ENCODE measurements at places on chromosomes 7 and 10.

- H3K36me3 ChIP-seq, result no peaks in the 10 kb centered on the region
- no peak overlapping the region for H3K4me3 ChIP-seq
- no peak overlapping the region for H3K27ac ChIP-seq
Measured at GRCh38 chr10:3729397-3729976, 55.5 kb downstream of the KLF6 start.

DNA sequence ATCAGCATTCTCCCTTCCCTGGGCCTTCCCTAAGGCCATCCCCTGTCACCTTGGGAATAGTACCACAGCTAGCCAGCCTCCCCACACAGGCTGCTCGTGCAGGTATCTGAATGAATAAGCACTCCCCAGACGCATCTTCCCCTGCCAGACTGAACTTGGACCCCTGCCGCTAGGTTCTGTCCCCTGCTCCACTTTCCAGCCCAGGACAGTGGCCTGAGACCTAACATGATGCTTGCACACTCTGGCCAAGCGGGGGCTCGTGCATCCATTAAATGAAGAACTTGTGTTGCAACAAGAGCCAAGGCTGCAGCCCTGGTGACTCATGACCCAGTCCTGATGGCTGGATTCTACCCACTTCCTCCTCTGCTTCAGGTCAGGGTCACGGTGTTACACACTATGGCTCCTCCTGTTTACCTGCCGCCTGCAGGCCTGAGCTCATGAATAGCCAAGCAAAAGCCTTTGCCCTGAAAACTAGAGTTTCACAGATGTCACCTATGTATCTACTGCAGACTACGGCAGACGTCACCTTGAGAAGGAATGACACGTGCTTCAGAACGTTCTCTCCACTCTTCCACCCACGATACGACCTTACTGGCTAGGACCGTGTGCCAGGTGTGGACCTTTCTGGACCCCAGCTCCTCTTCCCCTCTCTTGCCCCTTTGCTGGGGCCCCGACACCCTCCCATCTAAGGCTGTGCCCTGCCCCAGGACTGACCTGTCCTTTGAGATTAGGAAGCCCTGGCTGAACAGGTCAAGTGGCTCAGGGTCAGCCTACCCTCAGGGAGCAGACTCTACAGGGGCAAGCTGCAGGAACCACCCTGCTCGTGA, 6.5 kb downstream of the ASB13 start:
- DNase-seq, result no peak
- no peaks in the 10 kb centered on the region for H3K27me3 ChIP-seq
- H3K27ac ChIP-seq, result no peak overlapping the region
- peaks cover 52% of the 10 kb centered on the region for H3K4me1 ChIP-seq

DNA sequence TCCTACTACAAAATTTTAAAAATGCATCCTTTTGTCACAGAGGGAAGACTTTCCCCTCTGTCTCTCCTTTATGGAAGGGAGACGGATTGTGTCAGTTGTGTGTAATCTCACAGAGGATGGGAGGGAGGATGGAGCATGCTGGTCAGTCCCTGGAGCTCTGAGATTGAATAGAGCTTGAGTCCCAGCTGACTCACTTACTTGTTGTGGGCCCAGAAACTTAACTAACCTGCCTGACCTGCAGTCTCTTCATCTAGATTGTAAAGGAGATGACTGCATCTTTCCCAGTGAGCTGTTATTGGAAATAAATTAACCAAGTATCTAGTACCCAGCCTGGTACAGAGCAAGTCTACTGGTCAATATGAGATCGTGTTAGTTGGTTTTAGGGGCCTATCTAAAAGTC, 77.9 kb upstream of the ADO start:
- no peak overlapping the region for H3K4me3 ChIP-seq
- H3K36me3 ChIP-seq, result no peaks in the 10 kb centered on the region
- H3K27me3 ChIP-seq, result no peaks in the 10 kb centered on the region
- DNase-seq, result no peak
- no peak overlapping the region for H3K27ac ChIP-seq
- no peaks in the 10 kb centered on the region for H3K4me1 ChIP-seq

DNA sequence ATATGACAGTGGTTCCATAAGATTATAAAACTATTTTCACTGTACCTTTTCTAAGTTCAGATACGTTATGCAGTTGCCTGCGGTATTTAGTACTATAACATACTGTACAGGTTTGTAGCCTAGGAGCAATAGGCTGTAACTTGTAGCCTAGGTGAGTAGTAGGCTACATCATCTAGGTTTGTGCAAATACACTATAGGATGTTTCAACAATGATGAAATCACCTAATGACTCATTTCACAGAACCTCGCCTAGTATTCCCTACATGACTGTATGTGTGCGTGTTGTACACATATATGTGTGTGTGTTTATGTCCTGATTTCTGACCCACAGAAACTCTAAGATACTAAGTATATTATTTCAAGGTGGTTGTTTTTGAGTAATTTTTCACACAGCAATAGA, 139.0 kb downstream of the HERPUD2 start:
- no peaks in the 10 kb centered on the region for H3K4me1 ChIP-seq
- no peaks in the 10 kb centered on the region for H3K27me3 ChIP-seq
- no peak overlapping the region for H3K4me3 ChIP-seq
- H3K27ac ChIP-seq, result no peak overlapping the region
- no peaks in the 10 kb centered on the region for H3K36me3 ChIP-seq

- DNase-seq, result no peak
- H3K27me3 ChIP-seq, result peaks cover 2% of the 10 kb centered on the region
- H3K4me1 ChIP-seq, result no peaks in the 10 kb centered on the region
- H3K36me3 ChIP-seq, result no peaks in the 10 kb centered on the region
- no peak overlapping the region for H3K4me3 ChIP-seq
Measured at GRCh38 chr10:112304267-112304859, 21.2 kb downstream of the TECTB start.

DNA sequence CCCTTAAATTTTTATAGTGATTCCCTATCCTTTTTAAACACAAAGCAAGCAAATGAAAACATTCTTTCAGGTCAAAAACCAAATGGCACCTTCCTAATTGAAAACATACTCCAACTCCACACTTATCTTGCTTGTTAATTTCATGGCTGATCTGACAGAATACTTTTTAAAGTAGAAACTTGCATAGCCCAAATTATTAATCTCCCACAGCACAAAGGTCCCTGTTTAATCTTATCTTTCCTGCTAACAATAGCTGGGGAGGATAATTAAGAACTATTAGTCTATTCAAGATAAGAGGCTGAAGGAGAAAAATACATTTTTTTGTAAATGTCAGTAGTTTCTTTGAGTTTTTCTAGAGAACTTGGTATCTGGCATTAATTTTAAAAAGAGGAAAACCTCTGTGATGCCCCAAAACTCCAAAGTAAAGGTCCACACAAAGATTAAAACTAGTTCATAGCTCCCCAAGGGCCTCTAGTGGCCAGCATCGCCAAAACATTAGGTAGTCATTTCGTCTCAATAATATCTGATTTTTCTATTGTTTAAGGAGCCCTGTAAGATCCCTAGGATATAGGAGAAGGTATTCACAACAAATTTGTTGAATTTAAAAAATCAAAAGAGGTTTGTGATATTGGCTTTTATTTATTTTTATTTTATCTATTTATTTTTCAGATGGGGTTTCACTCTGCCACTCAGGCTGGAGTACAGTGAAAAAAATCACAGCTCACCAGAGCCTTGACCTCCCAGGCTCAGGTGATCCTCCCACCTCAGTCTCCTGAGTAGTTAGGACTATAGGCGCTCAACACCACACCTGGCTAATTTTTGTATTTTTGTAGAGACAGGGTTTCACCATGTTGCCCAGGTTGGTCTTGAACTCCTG, 14.7 kb downstream of the CDNF start:
- no peaks in the 10 kb centered on the region for H3K36me3 ChIP-seq
- no peaks in the 10 kb centered on the region for H3K4me1 ChIP-seq
- H3K4me3 ChIP-seq, result no peak overlapping the region
- no peak for DNase-seq
- H3K27ac ChIP-seq, result no peak overlapping the region

DNA sequence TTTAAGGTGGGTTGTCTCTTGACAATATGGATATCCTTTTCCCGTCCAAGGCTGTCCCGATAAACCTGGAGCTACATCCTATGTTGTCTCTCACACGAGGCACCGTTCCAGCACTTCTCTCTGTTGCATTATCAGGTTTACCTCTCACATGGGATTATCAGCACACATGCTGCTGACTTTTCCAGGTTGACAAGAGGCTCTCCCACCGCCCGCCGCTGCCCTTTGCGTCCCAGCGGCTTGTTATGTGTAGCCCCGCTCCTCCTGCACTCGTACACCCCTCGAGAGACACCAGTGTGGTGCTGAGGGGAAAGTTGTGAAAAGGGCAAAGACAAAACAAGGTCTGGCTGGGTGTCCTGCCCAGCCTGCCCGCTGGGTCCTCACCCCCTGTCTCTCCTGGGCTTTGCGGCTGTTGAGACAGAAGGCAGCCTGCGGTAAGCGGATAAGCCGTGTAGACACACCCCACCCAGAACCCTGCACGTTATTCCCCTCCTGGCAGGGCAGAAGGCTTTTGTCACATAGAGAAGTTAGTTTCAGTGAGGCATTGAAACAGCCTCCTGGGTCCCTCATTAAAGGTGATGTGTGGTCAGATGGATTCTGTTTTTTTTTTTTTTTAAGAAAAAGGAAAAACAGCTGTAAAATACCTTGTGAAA, 38.7 kb downstream of the UBE3C start:
- H3K36me3 ChIP-seq, result peaks cover 35% of the 10 kb centered on the region
- H3K27ac ChIP-seq, result no peak overlapping the region
- DNase-seq, result no peak
- H3K4me3 ChIP-seq, result no peak overlapping the region
